ENCODE measurements at places on chromosomes 12 and 14. TPM values are rescaled to one million over a fixed set of nuclear protein-coding genes. Genes with fewer than 3 reads are reported as not detected.

- DNase-seq = no peak
Observed at GRCh38 chr12:57815177-57816000, 3.1 kb downstream of the AVIL start.

DNA sequence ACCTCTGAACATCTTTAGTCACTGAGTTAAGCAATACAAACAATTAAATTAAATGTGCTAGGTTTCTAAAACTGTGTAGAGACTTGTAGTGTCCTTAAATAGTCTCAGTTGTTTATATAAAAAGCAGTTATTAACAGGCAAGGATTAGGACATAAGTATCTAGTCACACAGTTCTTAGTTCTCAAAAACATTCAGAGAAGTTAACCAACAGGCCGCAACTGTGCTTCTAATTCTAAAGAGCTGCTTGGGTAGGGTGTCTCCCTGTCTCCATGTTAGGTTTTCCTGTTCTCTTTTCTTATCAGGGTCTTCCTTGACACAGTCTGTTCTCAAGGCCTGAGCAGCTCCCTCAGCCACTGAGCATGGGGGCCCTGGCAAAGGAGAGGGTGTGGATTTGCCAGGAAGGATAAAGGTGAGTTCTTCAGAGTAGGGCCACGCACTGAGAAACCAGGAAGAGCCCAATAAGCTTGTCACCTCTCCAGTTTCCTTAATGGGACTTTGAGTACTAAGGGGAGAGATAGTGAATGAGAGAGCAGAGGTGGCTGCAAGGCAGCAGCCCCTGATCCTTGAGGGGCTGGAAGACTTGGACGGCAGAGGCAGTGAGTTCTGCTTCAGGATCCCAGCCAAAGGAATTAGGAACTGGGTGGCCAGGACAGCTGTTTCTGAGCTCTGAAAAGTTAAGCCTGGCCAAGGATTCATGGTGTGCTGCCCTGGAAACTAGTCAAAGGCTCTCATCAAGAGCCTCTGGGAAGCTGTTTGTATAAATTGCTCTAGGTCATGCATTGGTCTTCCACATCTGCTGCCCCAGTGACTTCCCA is 177.3 kb downstream of the MYRFL start:
- DNase-seq = no peak

DNA sequence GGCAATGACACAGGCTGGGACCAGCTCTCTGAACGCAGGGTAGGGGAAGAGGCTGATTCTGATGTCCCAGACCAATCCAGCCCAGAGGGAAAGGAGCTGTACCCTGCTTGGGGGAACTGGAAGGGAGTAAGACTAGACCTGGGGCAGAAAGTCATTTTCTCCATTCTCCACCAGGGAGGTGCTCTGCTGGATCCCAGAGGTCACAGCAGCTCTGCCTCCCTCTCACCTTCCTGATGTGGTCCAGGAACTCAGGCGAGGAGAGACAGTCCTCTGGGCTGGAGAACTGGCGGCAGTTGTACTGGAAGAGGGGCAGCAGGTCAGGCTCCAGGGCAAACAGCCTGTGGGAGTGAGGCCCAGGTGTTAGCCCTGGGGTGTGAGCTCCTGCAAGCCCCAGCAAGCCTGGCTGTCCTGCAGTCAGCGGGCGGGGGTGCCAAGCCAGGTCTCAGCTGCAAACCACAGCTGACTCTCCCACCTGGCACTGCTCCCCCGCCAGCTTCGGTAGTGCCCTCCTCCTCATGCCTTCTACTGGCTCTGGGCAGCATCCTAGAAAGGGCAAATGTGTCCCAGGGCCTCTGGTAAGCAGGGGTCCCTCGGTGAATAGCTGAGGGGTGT is 1.9 kb downstream of the NGB start:
- DNase-seq = no peak

- no peak for DNase-seq
Observed at GRCh38 chr12:4991373-4991772, 52.3 kb upstream of the KCNA5 start.

DNA sequence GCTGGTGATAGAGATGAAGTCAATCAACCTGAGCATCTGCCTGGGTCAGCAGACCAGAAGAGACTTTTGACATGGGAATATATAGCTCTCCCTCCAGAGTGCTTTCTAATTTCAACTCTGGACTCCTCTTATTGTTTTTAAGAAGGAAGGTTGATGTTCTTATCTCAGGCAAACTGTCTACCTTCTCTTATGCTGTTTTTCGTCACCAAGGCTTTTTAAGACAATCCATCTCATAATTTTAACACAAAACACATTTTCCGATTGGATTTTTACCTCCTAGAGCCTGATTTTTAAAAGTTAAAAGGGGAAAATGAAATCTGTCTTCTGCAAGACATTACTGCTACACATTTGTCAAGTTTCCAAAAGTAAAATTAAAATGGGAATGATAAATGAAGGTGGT is 368.7 kb upstream of the MIS18BP1 start:
- DNase-seq = no peak

- no peak for DNase-seq
Observed at GRCh38 chr12:98725476-98726247, 80.6 kb downstream of the APAF1 start.

DNA sequence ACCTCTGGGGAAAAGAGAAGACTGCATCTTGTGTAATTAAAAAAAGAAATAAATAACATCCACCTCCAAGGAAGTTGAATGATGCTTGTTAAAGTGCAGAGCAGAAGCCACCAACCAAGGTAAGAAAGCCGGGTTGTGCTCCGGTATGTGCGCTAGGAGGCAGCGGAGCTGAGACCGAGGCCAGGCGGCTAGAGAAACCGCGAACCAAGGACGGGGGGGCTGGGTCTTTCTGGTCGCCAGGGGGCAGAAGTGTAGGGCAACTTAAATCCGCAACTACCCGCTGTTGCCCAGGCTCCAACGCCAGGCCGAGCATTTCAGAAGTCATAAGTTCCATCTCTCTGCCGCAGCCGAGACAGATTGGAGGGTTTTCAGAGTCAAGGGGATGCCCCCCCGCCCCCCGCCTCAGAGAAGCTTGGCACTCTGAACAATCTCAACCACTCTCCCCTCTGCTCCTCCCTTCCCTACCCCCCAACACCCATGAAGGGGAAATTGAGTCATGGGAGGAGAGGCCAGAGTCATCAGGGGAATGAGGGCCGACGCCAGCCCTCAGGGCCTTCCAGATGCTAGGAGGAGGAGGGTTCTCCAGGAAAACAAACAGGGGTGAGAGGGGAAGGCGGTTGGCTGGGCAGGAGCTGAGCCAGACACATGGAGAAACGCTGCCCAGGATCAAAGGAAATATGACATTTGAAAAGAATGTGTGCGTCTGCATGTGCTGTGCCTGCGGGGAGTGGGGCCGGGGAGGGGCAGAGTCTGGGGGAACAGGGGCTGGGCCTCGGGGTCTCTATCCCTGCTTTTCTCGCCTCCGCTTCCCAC is 2.2 kb upstream of the NFATC4 start:
- no peak for DNase-seq

- DNase-seq = no peak
Observed at GRCh38 chr12:5000204-5000603, 43.5 kb upstream of the KCNA5 start.

DNA sequence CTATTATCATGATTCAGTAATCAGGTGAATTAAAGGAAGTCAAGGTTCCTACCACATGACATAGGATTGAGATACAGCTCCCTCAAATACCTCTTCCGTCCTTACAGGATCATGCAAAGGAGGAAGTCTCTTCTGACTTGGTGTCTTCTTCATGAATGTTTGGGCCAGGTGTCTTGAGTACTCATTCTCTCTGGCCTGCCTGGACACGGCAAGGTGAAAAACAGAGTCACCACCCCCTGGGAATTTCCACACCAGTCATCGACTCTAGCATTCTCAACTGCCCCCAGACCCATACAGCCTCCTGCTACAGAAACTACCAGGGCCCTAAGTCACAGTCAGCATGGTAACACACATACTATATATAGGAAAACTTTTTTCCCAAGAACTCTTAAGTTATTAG is 44.9 kb upstream of the LTBP2 start:
- DNase-seq = no peak

DNA sequence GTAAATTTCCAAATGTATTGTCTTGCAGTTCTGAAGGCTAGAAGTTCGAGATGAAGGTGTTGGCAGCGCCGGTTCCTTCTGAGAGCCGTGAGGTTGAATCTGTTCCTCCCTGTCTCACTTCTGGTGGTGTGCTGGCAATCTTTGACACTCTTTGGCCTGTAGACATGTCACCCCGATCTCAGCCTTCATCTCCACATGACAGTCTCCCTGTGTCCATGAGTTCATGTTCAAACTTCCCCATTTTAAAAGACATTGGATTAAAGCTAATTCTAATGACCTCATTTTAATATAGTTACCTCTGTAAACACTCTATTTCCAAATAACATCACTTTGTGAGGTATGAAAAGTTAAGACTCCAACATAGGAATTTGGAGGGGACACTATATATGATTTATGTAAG is 4.1 kb upstream of the RBM19 start:
- DNase-seq = no peak

GRCh38 chr12:24725616-24726015 is 223.3 kb downstream of the BCAT1 start:
- no peak for DNase-seq

DNA sequence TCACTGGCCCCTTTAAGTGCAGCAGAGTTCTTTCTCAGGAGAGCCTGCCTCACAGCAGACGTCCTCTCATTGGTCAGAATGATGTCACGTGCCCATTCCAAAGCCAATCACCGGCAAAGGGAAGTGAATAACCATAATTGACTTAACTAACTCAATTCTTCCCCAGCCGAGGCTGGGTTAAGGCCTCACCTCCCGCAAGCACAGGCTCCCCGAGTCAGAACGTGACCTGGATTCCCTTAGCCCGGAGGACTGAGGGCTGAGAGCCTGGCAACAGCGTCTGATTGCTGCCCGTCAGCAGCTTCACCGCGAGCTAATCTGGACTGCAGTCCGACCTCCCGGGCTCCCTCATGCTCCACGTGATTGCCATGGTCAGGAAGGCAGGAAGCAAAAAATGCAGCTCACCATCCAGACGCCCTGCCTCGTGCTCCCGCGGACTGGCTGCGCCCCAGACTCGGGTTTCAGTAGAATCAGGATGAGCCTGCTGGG is 92.1 kb upstream of the FZD10 start:
- no peak for DNase-seq

DNA sequence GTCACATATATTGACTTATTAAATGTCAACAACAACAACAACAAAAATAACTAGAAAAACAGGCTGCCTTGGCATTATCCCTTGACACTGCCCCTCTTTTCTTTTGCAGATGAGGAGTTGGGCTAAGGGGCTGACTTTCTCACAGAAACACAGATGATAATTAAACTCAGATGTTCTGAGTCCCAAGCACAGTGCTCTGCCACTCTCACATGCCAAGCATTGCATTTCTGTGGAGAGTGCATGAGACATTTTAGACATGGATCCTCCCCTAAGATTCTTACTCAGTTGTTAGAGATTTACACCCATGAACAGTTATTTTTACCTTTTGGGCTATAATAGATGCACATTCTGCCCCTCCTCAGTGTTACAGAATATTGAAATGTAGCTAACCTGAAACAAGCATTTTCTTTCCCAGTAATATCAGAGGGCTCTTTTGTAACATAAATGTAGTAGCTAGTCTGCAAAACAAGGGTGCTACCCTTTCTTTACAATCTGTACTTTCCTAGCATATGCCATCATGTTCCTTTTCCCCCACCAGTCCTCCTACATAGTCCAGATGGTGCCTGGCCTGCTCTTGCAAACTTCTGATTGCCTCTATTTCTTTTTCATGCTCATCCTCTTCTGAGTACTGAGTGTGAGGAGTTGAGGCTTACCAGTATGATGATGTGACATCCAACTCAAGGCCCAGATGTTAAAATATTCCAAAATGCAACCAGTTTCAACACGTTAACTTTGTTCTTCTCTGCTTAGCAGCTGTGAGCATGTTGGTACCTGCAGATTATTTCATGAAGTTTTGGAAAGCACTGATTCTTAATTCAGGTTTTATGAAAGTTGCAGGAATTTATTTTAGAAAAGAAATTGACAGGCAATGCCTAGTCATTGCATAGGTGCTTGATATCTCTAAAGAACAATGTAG is 125.0 kb upstream of the ATP2B1 start:
- DNase-seq = no peak

DNA sequence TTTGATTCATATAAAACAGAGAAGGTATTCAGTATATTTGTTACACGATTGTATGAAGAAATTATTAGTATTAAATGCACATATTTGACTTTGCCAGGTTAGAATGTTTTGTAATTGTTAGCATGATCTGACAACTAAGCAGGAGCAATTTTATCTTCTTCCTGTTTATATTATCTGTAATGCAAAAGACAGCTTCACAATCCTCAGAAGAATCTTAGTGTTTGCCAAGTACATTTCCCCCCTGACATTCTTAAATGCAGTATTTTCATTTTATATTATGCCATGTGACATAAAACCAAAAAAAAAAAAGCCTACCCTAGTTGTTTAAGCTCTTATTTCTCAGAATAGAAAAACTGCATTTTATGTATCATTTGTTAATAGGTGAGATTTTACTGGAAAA is 469.4 kb downstream of the FOXG1 start:
- DNase-seq = no peak

- DNase-seq = no peak
Observed at GRCh38 chr14:68284834-68285233, 465.3 kb downstream of the RAD51B start.

DNA sequence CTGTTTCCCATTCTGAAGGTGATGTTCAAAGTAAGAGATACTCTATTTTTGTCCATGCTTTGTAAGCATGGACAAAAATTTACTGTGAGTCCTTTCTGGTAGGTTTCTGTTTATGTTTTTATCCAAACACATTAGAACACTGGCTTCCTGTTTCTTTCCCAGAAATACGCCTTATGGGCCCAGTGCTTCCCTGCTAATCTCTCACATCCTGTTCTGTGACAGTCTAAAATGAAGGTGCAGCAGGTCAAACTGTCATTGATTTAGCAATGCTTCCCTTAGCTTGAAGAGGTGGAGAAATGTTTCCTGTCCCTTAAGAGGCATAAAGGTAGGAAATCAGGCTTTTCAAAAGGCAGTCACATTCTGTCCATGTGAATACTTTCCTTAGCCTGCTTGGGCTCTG is 305.6 kb downstream of the RPS29 start:
- no peak for DNase-seq

- DNase-seq = no peak
Observed at GRCh38 chr12:12606781-12607589, 4.7 kb upstream of the CREBL2 start.

GRCh38 chr12:132227782-132228475 is 83.7 kb downstream of the NOC4L start:
- no peak for DNase-seq

- no peak for DNase-seq
Observed at GRCh38 chr12:30074916-30075315, 291.2 kb upstream of the TMTC1 start.

PPFIA2 gene
- total RNA-seq = not detected

PRKAG1 gene
- 38.0 TPM for total RNA-seq

GALNT8 gene
- total RNA-seq = 1.1 TPM

ZNF385A gene
- 4.6 TPM for total RNA-seq

COL2A1 gene
- total RNA-seq = 0.27 TPM

VRTN gene
- total RNA-seq = under 0.01 TPM

MEG3 gene
- total RNA-seq = 22.4 TPM

TRPV4 gene
- not detected for total RNA-seq

ZC2HC1C gene
- 0.54 TPM for total RNA-seq

SRRM4 gene
- under 0.01 TPM for total RNA-seq

MFAP5 gene
- total RNA-seq = not detected

SP1 gene
- 107 TPM for total RNA-seq

C12orf60 gene
- 0.27 TPM for total RNA-seq

Measured in hematopoietic multipotent progenitor cell (in vitro differentiated cells).